CD4-positive, alpha-beta memory T cell (primary cell): ENCODE measurements at places on chromosomes 4 and X. TPM values are rescaled to one million over a fixed set of nuclear protein-coding genes. Genes with fewer than 3 reads are reported as not detected.

- peak overlapping the region; percentile 81 for H3K27ac ChIP-seq
- H3K27me3 ChIP-seq, result no peaks in the 10 kb centered on the region
- peaks cover 44% of the 10 kb centered on the region for H3K4me1 ChIP-seq
Measured at GRCh38 chr4:55854129-55854528, 681 bp downstream of the EXOC1 start.

TNMD gene
- total RNA-seq, result not detected

LDB2 gene
- total RNA-seq, result not detected

GPR173 gene
- not detected for total RNA-seq

- DNase-seq, result no peak
- H3K36me3 ChIP-seq, result no peaks in the 10 kb centered on the region
Measured at GRCh38 chr4:141180991-141181761, 39.5 kb upstream of the ZNF330 start.

DNA sequence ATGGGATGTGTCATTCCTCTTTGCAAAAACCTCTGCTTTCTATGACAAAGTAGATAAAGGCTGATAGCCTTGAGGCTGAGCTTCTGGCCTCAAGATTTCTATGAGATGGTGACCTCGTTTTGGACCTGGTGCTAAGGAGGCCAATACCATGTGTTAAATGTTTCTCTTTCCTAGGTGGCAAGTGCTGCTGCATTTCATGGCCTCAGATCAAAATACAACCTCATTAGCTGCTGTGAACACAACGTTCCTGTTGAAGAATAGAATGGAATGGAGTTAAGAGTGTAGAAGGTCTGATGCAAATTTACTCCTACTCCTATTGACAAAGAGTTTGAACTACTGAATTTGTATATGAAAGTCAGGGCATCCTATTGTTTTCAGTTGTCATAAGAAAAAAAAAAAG lies 112.0 kb downstream of the C4orf51 start:
- no peaks in the 10 kb centered on the region for H3K36me3 ChIP-seq
- no peak overlapping the region for H3K4me3 ChIP-seq
- no peaks in the 10 kb centered on the region for H3K4me1 ChIP-seq
- H3K27ac ChIP-seq, result no peak overlapping the region
